ENCODE measurements at places on chromosomes 12 and 14. TPM values are rescaled to one million over a fixed set of nuclear protein-coding genes. Genes with fewer than 3 reads are reported as not detected.
A peak's percentile ranks its signal among the peaks of the same experiment; 100 is the strongest.

DNA sequence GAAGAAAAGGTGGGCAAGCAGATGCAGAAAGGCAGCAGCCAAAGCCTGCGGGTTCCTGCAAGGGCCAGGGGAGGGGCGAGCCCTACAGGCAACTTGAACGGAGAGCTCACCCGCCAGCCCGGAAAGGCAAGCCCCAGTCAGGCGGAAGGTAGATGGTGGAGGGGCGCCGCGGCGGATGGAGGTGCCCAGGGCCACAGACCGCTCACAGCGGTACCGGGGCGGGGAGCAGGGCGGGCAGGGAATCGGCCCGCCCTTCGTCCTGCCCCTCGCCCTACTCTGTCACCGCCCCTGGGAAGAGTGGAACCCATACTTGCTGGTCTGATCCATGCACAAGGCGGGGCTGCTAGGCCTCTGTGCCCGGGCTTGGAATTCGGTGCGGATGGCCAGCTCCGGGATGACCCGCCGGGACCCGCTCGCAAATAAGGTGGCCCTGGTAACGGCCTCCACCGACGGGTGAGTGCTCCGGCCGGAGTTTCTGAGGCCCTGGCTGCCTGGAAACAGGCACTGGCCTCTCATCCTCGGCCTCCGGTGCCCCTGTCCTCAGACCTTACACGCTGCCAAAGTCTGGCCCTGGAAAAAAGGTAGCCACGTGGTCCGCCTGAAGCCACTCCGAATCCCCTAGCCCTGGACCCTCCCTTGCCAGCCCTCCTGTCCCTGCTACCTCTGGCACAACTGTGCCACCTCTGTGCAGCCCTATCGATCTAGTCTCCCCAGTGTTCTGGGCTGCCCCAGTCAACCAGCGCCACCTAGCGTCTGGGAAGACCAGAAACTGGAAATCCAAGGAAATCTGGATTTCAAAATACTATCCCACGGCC, at the start of gene DHRS4:
Gene DHRS4, plus strand, starts transcription at position 307 of the 815 bp plus-strand sequence. Its CDS starts 19 bp downstream, at position 326.
- DNase-seq: peak; percentile 94
- H3K36me3 ChIP-seq: no peaks in the 10 kb centered on the region
- no peaks in the 10 kb centered on the region for H3K4me1 ChIP-seq

GRCh38 chr12:117134059-117134458, 34.8 kb upstream of the TESC start:
- H3K27me3 ChIP-seq: no peaks in the 10 kb centered on the region
- no peak for DNase-seq
- no peak overlapping the region for H3K27ac ChIP-seq
- no peak overlapping the region for H3K4me3 ChIP-seq

DNA sequence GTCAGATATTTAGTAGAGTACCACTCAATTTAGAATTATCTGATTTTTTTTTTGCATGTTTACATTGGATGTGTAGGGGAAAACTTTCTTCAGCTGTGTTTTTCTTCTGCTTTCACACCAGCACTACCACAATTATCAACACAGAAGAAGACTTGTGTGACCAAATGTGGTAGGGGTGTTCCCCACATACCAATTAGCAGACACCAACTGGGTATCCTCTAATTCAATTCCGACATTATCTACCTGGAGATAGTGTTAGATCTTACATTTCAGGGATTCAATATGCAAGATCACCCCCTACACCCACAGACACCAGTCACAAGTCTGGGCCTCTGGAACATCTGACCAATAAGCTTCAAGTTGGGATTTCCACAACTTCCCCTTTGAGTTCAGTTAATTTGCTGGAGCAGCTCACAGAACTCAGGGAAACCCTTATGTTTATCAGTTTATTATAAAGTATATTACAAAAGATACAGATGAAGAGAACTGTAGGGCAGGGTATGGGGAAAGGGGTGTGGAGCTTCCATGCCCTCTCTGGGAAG, 4.1 kb upstream of the KLRG1 start:
- H3K27me3 ChIP-seq: no peaks in the 10 kb centered on the region
- no peak overlapping the region for H3K27ac ChIP-seq
- no peak for DNase-seq
- H3K4me3 ChIP-seq: no peak overlapping the region

- no peaks in the 10 kb centered on the region for H3K27me3 ChIP-seq
- H3K4me1 ChIP-seq: peaks cover 5% of the 10 kb centered on the region
- peak; percentile 90 for DNase-seq
- peak overlapping the region; percentile 89 for H3K27ac ChIP-seq
- H3K36me3 ChIP-seq: no peaks in the 10 kb centered on the region
Observed at GRCh38 chr14:22977684-22978486, 4.5 kb downstream of the AJUBA start.

DNA sequence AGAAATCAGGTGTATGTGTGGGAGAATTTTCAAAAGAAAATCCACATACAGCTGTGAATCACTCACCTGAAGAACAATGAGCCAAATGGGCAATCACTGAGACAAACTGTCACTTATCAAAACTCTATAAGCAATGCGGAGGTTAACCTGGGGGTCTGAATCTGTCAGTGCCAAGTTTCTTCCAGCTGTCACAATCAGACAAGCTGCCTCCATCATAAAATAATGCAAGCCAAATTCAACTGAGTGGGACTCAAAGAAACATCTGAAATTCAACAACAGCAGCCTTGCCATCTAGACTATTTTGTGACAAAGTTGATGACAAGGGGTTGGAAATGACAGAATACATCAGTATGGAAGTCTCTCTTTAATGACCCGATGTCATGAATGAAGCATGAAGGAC, 60.3 kb downstream of the GARIN6 start:
- no peak overlapping the region for H3K27ac ChIP-seq
- no peak for DNase-seq
- H3K4me1 ChIP-seq: no peaks in the 10 kb centered on the region

The AKAP3 gene
- total RNA-seq: 1.4 TPM

- H3K27me3 ChIP-seq: no peaks in the 10 kb centered on the region
- no peaks in the 10 kb centered on the region for H3K4me1 ChIP-seq
- H3K4me3 ChIP-seq: no peak overlapping the region
- no peak overlapping the region for H3K27ac ChIP-seq
Observed at GRCh38 chr14:78610994-78611393, 440.8 kb downstream of the NRXN3 start.

GRCh38 chr12:96503976-96504375, 14.6 kb downstream of the CFAP54 start:
- no peak overlapping the region for H3K27ac ChIP-seq
- no peaks in the 10 kb centered on the region for H3K27me3 ChIP-seq
- no peak for DNase-seq
- H3K4me1 ChIP-seq: peaks cover 5% of the 10 kb centered on the region
- no peaks in the 10 kb centered on the region for H3K36me3 ChIP-seq

- H3K36me3 ChIP-seq: no peaks in the 10 kb centered on the region
- H3K4me1 ChIP-seq: no peaks in the 10 kb centered on the region
- no peak for DNase-seq
- no peak overlapping the region for H3K4me3 ChIP-seq
Observed at GRCh38 chr12:3281588-3282383, 204.6 kb downstream of the TSPAN9 start.

Data from aorta (tissue), 5 donors.